Stimulated activated CD8-positive, alpha-beta memory T cell treated with anti-CD3 and anti-CD28 coated beads, Interleukin-4, amount 100 ng/mL, for 1 hour (primary cell): ENCODE measurements at places on chromosomes 12 and 14.

DNA sequence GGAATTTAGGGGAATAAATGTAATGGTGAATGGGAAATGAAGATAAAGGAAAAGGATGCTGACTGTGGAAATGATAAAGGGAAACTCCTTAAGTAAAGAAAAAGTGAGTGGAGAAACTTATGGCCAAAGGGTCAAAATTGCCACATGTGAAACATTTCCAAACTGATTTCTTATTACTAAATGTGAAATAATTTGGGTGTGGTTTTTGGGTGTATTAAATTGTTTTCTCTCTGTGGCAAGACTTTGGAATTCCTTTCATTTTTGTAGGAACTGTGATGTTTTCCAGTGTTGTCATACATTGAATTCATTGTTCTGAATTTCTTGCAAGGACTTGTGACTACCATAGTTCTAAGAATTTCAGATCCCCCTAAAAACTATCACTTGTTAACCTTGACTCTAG lies 1891.5 kb upstream of the SEL1L start:
- no peak for DNase-seq

GRCh38 chr12:132554845-132555630 lies 55.3 kb downstream of the LRCOL1 start:
- no peak for DNase-seq

GRCh38 chr14:86143248-86143647 lies 613.3 kb downstream of the FLRT2 start:
- no peak for DNase-seq

DNA sequence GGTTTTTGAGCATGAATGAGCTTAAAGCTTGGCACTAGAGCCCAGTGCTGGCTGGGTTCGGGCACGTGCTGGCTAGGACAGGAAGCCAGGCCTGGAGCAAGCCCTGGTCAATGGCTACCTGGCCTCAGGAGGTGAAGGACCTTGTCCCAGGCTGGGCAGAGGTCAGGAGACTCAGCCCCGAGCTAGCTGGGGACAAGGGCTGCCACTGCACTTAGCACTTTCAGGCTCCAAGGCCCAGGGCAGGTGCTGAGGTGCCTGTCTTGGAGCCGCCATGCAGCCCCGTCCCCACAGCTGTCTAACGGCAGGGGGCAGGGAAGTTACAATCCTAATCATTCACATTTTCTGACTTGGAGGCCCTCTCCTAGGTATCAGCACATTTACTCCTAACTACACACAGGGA lies 4.3 kb upstream of the AQP6 start:
- DNase-seq, result no peak

DNA sequence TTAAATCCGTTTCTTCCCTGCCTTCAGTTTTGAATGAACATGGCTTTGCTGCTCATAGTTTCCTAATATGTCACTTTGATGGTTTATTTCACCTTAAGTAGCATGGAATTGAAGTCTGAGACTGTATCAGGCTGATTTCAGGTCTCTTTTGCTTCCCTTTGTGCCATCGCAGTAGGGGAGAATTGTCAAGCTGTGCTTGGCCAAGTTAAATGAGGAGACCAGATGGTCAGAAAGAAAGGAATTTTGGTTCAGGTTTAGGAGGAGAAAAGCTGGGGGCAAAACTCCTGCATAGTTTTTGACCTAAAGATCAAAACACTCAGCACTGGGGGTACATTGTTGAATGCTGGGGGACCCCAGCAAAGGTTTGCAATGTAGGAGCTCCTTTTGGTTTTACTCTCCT lies 398.4 kb downstream of the NUAK1 start:
- no peak for DNase-seq

DNA sequence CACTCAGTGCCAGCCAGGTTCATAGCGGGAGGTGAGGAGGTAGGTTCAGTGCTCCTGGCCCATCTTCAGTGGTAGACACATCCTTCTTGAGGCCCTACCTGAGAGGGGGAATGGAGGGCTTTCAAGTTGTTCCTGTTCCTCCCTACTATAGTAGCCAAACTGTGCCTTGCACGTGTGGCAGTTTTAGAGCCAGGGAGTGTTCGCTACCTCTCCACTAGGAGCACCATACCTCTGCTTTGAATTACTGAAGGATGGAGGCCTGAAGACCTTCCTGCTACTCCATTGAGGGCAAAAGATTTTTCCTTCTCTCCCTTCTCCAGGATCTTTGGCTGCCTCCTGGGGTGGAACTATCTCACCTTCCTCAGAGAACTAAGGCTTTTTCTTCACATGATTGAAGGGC lies 5.9 kb upstream of the ALG10 start:
- DNase-seq, result no peak

GRCh38 chr14:80780500-80780899 lies 161.0 kb downstream of the CEP128 start:
- no peak for DNase-seq

GRCh38 chr12:8629486-8630033 lies 16.9 kb upstream of the AICDA start:
- DNase-seq, result no peak

GRCh38 chr14:76844223-76844622 lies 18.0 kb downstream of the LRRC74A start:
- DNase-seq, result no peak

DNA sequence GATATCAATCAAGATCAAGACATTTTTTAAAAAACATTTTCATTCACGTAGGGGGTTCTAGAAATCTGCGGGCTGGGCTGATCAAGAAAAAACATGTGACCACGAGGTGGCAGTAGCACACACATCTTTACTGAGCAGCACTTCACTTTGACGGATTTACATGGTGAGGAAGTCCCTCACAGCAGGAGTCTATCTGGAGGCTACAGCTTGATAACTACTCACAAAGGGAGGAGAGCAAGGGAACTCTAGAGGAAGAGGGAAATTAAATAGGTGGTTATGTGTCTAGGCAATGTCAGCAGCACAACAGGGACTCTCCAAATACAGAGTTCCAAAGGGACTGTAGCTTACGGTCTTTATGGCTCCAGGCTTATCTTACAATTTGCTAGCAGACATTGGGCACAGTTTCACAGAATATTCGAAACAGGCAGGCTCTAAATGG lies 248.1 kb downstream of the DPY19L2 start:
- no peak for DNase-seq

DNA sequence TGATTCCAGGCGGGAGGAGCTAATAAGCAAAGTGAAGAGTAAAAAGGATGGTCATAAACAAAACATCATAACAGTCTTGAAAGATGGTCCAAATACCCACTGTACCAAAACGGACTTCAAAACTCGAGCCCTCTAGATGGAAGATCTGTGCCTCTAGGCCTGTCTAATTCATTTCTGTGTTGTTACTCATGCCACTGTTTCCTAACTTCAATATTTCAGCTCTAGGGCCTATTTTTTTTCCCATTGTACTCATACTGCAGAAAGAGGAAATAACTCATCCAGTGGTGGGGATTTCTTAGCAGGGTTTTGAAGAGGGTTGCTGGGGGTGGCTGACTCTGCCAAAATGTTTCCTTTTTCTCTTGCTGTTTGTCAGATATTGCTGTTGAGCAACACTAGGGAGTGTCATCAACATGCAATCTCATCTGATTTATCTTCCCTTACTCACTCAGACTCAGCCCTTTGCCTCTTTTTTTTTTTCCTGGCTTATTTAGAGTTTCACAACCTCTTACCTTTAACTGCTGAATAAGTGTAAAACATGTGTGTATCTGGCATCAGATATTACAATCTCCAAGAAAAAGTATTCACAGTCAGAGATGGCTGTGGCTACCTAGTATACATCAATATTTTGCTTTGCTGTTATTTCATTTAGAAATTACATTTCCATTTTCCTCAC lies 189.6 kb downstream of the DUSP6 start:
- DNase-seq, result no peak

- no peak for DNase-seq
Measured at GRCh38 chr12:42958291-42958674, 368.7 kb upstream of the PRICKLE1 start.

- no peak for DNase-seq
Measured at GRCh38 chr12:55250944-55251343, 6.5 kb downstream of the OR6C74 start.

- peak; percentile 9 for DNase-seq
Measured at GRCh38 chr12:113088971-113089756, 32.6 kb downstream of the DTX1 start.

DNA sequence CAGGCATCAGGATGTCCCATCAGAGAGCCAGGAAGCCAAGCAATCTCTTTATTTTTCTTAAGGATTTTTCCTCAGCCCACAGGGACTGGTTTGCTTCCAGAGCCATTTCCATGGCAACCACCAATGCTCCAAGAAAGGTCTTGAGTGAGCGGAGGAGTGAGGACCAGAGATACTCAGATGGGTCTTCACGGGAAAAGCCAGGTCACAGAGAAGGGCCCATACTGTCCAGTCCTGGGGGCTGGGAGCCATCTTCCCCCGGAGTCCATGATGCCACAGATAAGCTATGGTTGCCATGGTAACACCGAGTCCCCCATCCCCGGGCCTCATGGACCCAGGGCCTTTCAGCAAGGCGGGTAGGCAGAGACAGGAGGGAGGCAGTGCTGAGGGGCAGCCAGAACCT lies 28.6 kb downstream of the CMKLR1 start:
- DNase-seq, result no peak

DNA sequence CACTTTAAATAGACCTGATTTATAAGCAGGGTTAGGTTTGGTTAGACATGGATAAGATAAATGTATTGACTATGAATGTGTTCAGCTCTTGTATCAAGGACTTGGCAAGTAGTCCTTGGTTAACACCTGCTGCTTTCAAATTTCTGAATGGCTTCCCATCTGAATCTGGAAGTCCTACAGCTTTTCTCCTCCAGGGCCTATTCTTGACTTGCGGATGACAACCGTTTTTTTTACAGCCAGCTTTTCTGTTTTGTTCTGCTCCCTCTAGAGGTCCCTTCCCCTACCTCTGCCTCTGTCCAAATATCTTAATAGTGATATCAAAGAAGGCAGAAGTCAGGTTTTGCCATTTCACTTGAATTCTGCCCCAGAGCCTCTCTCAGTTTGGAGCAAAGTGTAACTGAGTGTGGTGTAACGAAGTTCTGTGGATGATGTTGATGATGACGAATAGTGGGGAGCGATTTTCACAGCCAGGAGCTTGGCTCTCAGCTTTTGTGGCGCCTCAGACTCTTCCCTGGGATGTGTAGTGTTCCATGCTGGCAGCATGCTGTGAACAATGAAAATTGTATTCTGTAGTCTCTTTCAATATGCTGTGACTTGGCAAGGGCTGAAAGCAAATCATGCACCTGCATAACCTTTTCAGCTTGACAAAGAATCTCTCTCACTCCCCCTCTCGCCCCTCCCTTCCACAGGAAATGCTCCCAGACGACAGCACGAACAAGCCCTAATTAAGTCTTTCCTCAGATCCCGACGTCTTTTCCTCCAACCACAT lies 5.0 kb upstream of the SLC4A8 start:
- no peak for DNase-seq

DNA sequence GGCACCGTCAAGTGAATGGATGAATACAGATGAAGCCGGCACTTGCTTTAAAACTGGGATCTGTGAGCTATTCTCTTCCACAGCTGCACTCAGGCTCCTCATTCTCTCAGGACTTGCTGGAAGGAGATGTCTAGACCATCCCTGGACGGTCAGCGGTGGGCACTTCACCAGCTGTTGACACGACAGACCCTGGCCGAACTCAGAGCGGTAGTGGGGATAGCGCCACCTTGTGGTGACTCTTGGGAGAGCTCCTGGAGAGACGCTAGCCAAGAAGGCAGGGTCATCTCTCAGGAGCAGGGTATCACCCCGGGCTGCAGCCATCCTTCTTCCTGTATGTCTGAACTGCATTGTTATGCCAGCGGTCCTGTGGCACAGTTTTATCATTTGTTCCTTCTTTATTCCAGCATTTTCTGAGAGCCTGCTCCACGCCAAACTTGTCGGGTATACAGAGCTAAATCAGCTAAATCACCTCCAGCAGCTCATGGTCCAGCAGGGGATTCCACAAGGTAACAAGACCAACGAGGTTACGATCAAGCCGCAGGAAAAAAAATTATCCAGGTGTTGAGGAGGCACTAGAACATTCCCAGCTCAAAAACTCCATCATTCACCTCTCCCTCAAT lies 10.0 kb downstream of the WNT1 start:
- DNase-seq, result peak; percentile 57

DNA sequence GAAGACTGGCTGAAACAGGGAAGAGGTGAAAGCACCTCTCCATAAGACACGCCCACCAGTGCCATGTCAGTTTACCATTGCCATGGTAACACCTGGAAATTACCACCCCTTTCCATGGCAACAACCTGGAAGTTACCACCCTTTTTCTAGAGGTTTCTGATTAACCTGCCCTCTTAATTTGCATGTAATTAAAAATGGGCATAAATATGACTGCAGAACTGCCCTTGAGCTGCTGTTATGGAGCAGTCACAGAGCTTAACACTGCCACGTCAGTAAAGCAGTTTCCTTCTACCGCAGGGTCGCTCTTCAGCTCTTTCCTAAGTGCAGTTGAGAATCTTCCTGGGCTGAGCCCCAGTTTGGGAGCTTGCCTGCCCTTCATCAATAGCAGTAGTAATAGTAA lies 55.2 kb downstream of the RASSF3 start:
- DNase-seq, result no peak

DNA sequence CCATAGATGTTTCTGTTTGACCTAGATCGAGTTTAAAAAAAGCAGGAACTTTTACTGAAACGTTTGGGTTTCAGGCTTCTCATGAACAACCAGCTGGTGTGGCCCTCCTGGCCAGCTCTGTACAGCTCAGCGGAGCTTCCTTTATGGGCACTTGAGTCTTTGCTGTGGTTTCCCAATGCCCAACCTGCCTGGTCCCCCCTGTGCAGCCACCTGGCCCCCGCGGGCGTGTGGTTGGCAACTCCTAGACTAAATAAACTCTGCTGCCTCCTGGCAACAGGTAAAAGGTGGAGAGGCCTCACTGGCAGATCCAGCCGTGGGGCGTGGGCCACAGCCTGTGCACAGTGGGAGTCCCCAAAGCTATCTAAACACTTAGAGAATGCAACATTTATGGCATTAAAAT lies 38.7 kb downstream of the ADGRD1 start:
- DNase-seq, result no peak

- DNase-seq, result no peak
Measured at GRCh38 chr12:71938728-71939385, at the start of gene TPH2. Gene TPH2 (plus strand): TSS chr12:71938845. CDS start chr12:71938987, 142 bp downstream.

GRCh38 chr12:107612508-107612907 lies 73.1 kb upstream of the PWP1 start:
- no peak for DNase-seq

DNA sequence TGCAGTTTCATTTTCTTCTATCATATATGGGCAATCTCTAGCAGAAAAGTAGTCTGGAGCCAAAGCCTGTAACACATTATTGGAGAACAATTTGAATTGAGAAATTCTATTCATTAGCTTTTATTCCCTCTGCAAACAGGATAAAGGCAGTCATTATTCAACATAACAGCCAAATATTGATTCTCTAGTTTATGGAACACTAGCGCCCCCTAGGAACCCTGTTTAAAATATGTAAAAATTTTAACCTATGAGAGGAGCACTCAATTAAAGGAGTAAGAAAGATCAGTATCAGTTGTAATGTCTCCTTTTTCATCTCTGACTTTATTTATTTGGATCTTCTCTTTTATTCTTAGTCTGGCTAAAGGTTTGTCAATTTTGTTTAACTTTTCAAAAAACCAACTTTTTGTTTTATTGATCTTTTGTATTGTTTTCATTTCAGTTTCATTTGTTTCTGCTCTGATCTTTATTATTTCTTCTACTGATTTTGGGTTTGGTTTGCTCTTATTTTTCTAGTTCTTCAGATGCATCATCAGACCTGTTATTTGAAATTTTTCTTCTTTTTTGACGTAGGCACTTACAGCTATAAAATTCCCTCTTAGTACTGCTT lies 4.8 kb upstream of the LMNTD1 start:
- no peak for DNase-seq

- DNase-seq, result no peak
Measured at GRCh38 chr12:32423559-32423958, 24.2 kb downstream of the FGD4 start.
